LHCN-M2 (cell line): ENCODE measurements at places on chromosomes 6 and 20. TPM values are rescaled to one million over a fixed set of nuclear protein-coding genes. Genes with fewer than 3 reads are reported as not detected.

The PPP1R14C gene
- total RNA-seq: not detected in 2 replicates

The KCNQ5 gene
- 7.1 and 8.7 TPM in 2 replicates for total RNA-seq

The CAP2 gene
- 35.6 and 45.1 TPM in 2 replicates for total RNA-seq

The OOEP gene
- total RNA-seq: not detected in 2 replicates

The BCAS1 gene
- 0.06 TPM in 1 of 2 replicates, not detected in the other for total RNA-seq

The COL10A1 gene
- total RNA-seq: 1.4 and 1.7 TPM in 2 replicates

The STXBP5 gene
- total RNA-seq: 28.0 and 34.8 TPM in 2 replicates

The SEL1L2 gene
- not detected in 2 replicates for total RNA-seq

The HRH3 gene
- total RNA-seq: not detected in 2 replicates

The TNNC2 gene
- total RNA-seq: 0.34 and 0.38 TPM in 2 replicates

The CDH26 gene
- total RNA-seq: 0.06 TPM in 1 of 2 replicates, not detected in the other

The FKBP1C gene
- total RNA-seq: 0.17 and 0.83 TPM in 2 replicates

The TOMM6 gene
- total RNA-seq: 157 and 160 TPM in 2 replicates

The CDC5L gene
- total RNA-seq: 31.4 and 35.0 TPM in 2 replicates

The OR2B6 gene
- total RNA-seq: not detected in 2 replicates

The PLN gene
- not detected in 2 replicates for total RNA-seq

The PTK7 gene
- 52.3 and 52.8 TPM in 2 replicates for total RNA-seq

The DUSP15 gene
- total RNA-seq: 0.11 TPM in 1 of 2 replicates, not detected in the other

The ESR1 gene
- total RNA-seq: 0.23 and 0.58 TPM in 2 replicates

The PRRT1 gene
- 0.06 TPM in 1 of 2 replicates, not detected in the other for total RNA-seq

The SLC35D3 gene
- not detected in 2 replicates for total RNA-seq

The CDSN gene
- not detected in 2 replicates for total RNA-seq

The MEP1A gene
- total RNA-seq: not detected in 2 replicates

The SLC4A11 gene
- 3.1 and 3.7 TPM in 2 replicates for total RNA-seq

The TINAG gene
- total RNA-seq: 0.13 and 0.29 TPM in 2 replicates

The DLK2 gene
- 2.4 and 4.4 TPM in 2 replicates for total RNA-seq

The BEND3 gene
- total RNA-seq: 2.9 and 3.3 TPM in 2 replicates

The TMC2 gene
- not detected in 2 replicates for total RNA-seq

The GGTLC1 gene
- total RNA-seq: not detected in 2 replicates

The MTRF1L gene
- 21.1 and 24.1 TPM in 2 replicates for total RNA-seq

The SNTA1 gene
- total RNA-seq: 26.2 and 29.7 TPM in 2 replicates

The SLC22A2 gene
- total RNA-seq: not detected in 2 replicates

The ULBP2 gene
- total RNA-seq: 7.6 and 8.1 TPM in 2 replicates

The DEK gene
- total RNA-seq: 160 and 173 TPM in 2 replicates

The SLC22A3 gene
- total RNA-seq: 0.06 TPM in 1 of 2 replicates, not detected in the other

The VSX1 gene
- 0.51 TPM in 1 of 2 replicates, not detected in the other for total RNA-seq

The RCAN2 gene
- total RNA-seq: 0.58 and 0.86 TPM in 2 replicates

The SLC24A3 gene
- total RNA-seq: 0.06 TPM in 2 replicates
